ENCODE measurements at places on chromosomes 2 and 18. TPM values are rescaled to one million over a fixed set of nuclear protein-coding genes. Genes with fewer than 3 reads are reported as not detected.

The HDAC4 gene
- polyA plus RNA-seq, result 6.6 TPM

The SP5 gene
- polyA plus RNA-seq, result 0.32 TPM

The TEKT4 gene
- polyA plus RNA-seq, result not detected

The APOB gene
- 0.08 TPM for polyA plus RNA-seq

The NETO1 gene
- 13.0 TPM for polyA plus RNA-seq

The TMEM169 gene
- polyA plus RNA-seq, result 1.4 TPM

The SMPD4 gene
- 43.5 TPM for polyA plus RNA-seq

The TMEM163 gene
- 1.3 TPM for polyA plus RNA-seq

The HTR2B gene
- 0.16 TPM for polyA plus RNA-seq

The IMPACT gene
- polyA plus RNA-seq, result 43.8 TPM

The LIMS2 gene
- 3.5 TPM for polyA plus RNA-seq

The GIGYF2 gene
- polyA plus RNA-seq, result 39.2 TPM

The SLC40A1 gene
- 0.10 TPM for polyA plus RNA-seq

The MFSD6 gene
- 2.3 TPM for polyA plus RNA-seq

The CRYGD gene
- 23.9 TPM for polyA plus RNA-seq

The HRH4 gene
- polyA plus RNA-seq, result 0.07 TPM

The CKAP2L gene
- 28.6 TPM for polyA plus RNA-seq

The PCARE gene
- polyA plus RNA-seq, result not detected

The HOXD12 gene
- not detected for polyA plus RNA-seq

The MRPL33 gene
- 310 TPM for polyA plus RNA-seq

The RUFY4 gene
- polyA plus RNA-seq, result 0.89 TPM

The RTP5 gene
- not detected for polyA plus RNA-seq

The SATB2 gene
- 2.0 TPM for polyA plus RNA-seq

The MTX2 gene
- 81.7 TPM for polyA plus RNA-seq

The DCDC2C gene
- 0.50 TPM for polyA plus RNA-seq

The DUSP19 gene
- polyA plus RNA-seq, result 1.9 TPM

The ZNF892 gene
- polyA plus RNA-seq, result 2.2 TPM

The AMER3 gene
- polyA plus RNA-seq, result not detected

The PPP1R7 gene
- polyA plus RNA-seq, result 98.6 TPM

The VWA3B gene
- not detected for polyA plus RNA-seq

The DNAJC5G gene
- not detected for polyA plus RNA-seq

The STARD6 gene
- polyA plus RNA-seq, result not detected

The TPO gene
- polyA plus RNA-seq, result 0.74 TPM

The OR6B2 gene
- not detected for polyA plus RNA-seq

The FBXO48 gene
- polyA plus RNA-seq, result 1.3 TPM

The HJURP gene
- 49.4 TPM for polyA plus RNA-seq

The SCN7A gene
- 0.10 TPM for polyA plus RNA-seq

The ARMC9 gene
- 29.2 TPM for polyA plus RNA-seq

The CACNB4 gene
- polyA plus RNA-seq, result 2.7 TPM

The CPO gene
- polyA plus RNA-seq, result 0.90 TPM

The LAMA1 gene
- 14.8 TPM for polyA plus RNA-seq

The HOXD8 gene
- not detected for polyA plus RNA-seq

The FSHR gene
- not detected for polyA plus RNA-seq

The NAT8 gene
- not detected for polyA plus RNA-seq

The XRCC5 gene
- 432 TPM for polyA plus RNA-seq

The TSPYL6 gene
- not detected for polyA plus RNA-seq

The IL36B gene
- polyA plus RNA-seq, result not detected

The MBOAT2 gene
- polyA plus RNA-seq, result 15.9 TPM

The AQP4 gene
- 1.1 TPM for polyA plus RNA-seq

The MYO5B gene
- 3.5 TPM for polyA plus RNA-seq

Measured in GM23338 (cell line).